ENCODE measurements at places on chromosomes 4 and X. TPM values are rescaled to one million over a fixed set of nuclear protein-coding genes. Genes with fewer than 3 reads are reported as not detected.

DNA sequence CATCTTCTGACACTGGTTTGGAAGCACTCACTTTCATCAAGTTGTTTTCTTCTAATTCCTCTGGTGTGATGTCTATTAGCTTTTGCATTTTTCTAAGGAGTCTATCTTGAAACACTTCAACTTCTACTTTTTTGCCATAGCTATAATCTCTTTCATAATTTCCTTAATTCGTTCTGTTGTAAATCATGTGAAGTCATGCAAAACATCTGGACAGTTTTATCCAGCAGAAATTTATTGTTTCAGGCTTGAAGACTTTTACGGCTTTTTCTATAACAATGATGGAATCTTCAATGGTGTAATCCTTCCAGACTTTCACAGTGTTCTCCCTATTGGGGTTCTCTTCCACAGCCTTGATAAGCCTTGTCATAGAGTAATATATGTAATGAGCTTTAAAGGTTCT, 74.9 kb upstream of the PABPC4L start:
- DNase-seq: no peak

DNA sequence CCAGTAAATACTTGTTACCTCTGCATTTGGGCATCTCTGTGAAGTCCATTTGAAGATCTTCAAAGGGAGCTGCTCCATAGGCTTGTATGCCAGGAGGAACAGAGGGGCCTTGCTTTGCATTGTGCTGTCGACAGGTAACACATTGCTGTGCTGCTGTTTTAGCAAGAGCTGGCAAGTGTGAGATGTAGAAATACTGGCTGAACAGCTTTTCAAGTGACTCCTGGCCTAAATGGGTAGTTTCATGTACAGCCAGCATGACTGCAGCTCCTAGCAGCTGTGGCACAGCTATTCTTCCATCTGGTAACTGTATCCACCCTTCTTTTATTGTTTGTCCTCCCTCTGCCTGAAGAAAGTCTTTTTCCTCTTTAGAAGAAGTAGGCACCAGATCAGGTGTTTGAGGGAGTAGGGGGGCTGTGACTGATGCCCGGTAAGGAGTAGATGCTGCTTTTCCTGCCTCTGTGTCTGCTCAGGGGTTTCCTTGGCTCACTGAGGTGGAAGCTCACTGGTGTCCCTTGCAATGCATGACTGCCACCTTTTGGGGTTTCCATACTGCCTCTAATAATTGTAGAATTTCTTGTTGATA, 965.3 kb downstream of the CCSER1 start:
- no peak for DNase-seq

DNA sequence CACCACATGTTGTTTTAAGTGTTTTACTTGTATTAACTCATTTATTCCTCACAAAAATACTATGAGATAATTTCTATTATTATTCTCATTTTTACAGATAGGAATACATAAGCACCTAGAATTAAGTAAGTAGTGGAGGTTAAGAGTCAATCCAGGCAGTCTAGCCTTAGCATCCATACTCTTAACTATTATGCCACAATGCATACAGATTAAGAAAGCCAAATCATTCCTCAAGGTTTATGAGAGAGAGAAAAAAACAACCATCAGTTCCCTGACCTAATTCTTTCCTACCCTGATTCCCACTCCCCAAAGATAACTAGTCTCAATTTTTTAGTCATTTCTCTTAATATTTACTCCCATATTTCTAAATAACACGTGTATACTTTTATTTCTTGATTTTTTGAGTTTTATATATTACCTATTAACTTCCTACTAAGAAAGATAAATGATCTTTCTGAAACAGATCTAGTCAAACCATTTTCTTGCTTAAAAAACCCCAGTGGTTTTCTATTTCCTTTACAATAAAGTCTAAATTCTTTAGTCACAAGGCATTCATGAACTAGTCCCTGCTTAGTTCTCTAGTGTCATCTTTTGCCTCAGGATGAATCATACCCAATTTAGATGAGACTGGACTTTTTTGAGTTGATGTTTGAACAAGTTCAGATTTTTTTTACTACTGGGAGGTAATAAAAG, 16.0 kb downstream of the UBA6 start:
- no peak for DNase-seq

DNA sequence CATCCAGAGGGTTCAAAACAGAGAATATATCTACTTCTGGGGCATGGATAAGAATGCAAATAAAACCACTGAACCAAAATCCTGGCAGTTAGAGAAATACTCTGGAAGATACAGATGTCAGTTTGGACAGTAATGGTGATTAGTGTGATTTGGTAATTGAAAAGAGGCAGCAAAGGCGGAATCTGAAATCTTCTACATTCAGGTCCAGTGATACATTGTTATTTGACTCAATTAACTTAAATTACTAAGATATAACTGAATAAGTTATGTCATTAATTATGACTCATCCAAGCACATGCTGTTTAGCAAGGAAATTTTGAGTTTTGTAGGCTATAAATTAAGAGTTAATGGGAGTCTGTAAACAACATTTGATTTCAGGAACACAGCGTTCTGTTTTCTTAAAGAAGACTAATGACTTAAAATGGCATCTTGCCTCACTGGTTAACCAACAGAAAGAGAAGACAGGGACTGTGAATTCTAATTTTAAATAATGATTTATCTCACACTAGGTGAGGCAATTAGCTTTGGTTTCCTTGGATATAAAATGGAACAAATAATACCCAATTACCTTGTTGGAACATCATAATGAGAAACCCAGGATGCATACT, 937.1 kb downstream of the PDHA2 start:
- no peak for DNase-seq

DNA sequence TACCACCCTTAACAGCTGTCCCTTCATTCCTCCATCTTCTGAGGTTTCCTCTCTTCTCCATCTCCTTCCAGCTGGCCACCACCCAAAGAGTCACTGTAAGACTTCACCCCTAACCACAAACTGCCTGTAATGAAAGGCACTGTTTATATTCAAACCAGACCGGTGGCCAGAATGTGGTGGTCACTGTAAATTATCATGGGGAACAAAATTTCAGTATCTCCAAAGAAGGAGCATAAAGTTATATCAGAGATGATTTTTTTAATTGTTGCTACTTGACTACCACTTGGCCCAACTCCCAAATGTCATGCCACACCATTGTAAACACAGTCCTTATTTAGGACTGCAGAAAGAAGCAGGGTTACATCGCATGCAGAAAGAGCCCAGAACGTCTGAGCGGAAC, 44.8 kb downstream of the SMARCA1 start:
- no peak for DNase-seq

- DNase-seq: no peak
These were observed 260.5 kb downstream of the TMA16 start for GRCh38 chr4:163755013-163755412.

- DNase-seq: no peak
These were observed 1.7 kb downstream of the GDPD2 start for GRCh38 chrX:70424801-70425200.

DNA sequence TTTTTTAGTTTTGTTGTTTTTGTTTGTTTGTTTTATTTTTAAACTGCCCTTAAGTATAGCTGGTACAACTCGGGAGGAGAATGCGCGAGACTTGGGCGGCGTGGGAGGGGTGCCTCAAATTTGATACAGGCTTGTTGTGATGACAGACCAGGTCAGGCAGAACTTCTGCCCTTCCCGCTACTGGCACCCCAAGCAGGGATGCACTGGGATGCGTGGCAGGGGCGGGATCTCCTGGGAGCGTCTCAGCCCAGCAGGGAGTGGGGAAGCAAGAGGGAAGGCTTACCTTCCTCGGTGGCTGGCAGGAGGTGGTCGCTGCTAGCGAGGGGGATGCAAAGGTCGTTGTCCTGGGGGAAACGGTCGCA, 851 bp downstream of the SFRP2 start:
- no peak for DNase-seq

DNA sequence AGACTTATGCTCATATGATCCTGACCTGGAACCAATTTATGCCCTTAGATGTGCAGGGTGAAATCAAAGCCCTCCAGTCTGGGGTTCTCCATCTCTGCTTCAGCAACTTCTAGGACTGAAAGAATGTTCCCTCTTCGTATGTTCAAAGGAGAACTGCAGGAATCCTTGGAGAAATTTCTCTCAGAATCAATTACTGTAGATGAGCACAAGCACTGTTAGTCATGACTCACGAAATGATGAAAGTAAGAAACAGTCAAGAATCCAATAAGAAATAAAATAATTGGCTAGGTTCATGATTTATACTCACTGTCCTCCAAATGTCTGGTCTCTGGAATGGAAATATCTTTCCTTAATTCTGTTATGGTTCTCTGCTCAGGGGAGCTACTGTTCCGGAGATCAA, 348.2 kb downstream of the PDGFC start:
- no peak for DNase-seq

- no peak for DNase-seq
These were observed at the start of gene CLRN2 for GRCh38 chr4:17514865-17515264. Gene CLRN2 (plus strand): TSS chr4:17515165. CDS start chr4:17515267, 102 bp downstream.

DNA sequence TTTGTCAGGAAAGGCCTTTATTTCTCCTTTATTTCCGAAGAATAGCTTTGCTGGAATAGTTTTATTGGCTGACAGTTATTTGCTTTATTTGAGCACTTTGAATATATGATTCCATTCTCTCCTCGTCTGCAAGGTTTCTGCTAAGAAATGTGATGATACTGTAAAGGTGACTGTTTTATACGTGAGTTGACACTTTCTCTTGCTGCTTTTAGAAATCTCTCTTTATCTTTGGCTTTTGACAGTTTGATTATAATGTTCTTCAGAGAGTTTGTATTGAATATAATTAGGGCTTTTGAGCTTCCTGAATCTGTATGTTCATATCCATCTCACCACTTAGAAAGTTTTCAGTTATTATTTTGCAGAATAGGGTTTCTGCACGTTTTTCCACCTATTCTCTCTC, 1003.7 kb upstream of the SLIT2 start:
- DNase-seq: no peak

DNA sequence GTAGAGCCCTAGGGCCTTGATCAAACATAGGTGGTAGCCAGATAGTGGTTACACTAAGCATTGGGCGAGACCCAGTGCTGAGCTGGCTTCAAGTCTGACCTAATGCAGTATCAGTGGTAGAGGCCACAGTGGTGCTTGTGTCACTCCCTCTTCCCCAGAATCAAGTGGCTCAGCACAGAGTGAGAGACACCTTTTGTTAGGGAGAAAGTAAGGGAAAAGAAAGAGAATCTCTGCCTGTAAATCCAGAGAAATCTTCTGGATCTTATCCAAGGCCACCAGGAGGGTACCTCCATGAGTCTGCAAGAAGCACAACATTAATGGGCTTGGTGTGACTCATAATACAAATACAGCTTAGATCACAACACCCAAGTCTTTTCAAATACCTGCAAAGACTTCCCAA, 117.7 kb upstream of the SLC6A14 start:
- DNase-seq: no peak

RPL36A gene
- 301 TPM for total RNA-seq

GUCY1B1 gene
- total RNA-seq: 66.9 TPM

BLOC1S4 gene
- 10.2 TPM for total RNA-seq

RPGR gene
- 4.5 TPM for total RNA-seq

MTNR1A gene
- not detected for total RNA-seq

LDB2 gene
- total RNA-seq: 216 TPM

PLS3 gene
- 76.2 TPM for total RNA-seq
